ENCODE measurements at places on chromosomes 5 and 9.
A peak's percentile ranks its signal among the peaks of the same experiment; 100 is the strongest.

DNA sequence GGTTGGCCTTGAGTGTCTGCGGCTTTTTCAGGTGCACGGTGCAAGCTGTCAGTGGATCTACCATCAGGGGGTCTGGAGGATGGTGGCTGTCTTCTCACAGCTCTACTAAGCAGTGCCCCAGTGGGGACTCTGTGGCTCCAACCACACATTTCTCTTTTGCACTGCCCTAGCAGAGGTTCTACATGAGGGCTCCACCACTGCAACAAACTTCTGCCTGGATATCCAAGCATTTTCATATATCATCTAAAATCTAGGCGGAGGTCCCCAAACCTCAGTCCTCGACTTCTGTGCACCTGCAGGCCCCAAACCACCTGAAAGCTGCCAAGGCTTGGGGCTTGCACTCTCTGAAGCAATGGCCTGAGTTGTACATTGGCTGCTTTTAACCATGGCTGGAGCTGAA is 601.5 kb downstream of the MTRR start:
- no peak for DNase-seq

DNA sequence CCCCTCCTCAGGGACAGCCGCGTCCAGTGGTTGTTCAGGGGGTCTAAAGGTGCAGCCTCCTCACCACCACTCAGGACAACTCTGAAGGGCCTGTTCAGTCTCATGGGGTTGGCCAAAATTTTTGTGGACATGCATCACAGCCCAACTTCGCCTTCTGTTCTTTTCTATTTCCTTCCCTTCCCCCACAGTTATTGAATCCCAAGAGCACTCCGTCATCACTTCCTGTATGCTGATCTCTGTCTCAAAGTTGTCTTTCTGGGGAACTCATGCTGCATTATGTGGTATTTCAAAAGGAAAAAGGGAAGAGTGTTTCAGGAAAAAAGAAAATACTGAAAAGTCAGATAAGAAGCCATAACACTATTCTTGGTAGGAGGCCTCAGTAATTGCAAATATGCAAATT is 355.4 kb downstream of the CAAP1 start:
- DNase-seq, result no peak

- DNase-seq, result no peak
These were observed 205.0 kb upstream of the DAPK1 start for GRCh38 chr9:87292449-87293191.

DNA sequence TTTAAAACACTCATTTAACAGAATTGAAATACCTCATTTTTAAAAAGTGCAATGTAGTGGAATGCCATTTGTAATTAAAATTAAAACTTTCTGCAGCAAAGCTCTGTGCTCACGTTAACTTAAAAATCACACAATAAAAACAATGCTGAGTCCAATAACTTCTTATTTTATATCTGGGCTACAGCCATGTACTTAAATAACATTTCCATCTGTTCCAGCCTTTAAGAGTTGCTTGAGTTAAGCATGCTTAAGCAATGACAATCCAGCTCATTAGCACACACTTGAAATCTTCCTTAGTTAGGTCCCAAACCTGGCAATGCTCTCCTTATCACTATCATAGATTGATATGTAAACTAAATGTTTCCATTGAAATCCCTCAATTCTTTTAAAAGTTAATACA is 132.3 kb upstream of the CDH12 start:
- no peak for DNase-seq

DNA sequence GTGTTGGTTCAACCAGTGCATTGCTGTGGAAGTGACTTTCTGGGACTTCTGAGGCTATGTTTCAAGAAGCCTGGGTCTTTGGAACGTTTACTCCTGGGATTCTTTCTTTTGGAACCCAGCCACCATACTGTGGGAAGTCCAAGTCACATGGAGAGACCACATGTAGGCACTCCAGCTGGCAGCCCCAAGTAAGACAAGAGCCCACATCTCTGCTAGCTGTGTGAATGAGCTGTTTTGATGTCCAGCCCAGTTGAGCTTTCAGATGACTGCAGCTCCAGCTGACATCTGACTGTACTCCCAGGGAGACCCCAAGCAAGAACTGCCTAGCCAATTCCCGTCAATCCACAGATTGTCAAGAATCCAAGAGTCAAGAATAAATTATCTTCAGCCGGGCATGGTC is 60.1 kb upstream of the SPATA31D4 start:
- DNase-seq, result no peak

- no peak for DNase-seq
These were observed 351.3 kb downstream of the ENC1 start for GRCh38 chr5:74289238-74289637.

DNA sequence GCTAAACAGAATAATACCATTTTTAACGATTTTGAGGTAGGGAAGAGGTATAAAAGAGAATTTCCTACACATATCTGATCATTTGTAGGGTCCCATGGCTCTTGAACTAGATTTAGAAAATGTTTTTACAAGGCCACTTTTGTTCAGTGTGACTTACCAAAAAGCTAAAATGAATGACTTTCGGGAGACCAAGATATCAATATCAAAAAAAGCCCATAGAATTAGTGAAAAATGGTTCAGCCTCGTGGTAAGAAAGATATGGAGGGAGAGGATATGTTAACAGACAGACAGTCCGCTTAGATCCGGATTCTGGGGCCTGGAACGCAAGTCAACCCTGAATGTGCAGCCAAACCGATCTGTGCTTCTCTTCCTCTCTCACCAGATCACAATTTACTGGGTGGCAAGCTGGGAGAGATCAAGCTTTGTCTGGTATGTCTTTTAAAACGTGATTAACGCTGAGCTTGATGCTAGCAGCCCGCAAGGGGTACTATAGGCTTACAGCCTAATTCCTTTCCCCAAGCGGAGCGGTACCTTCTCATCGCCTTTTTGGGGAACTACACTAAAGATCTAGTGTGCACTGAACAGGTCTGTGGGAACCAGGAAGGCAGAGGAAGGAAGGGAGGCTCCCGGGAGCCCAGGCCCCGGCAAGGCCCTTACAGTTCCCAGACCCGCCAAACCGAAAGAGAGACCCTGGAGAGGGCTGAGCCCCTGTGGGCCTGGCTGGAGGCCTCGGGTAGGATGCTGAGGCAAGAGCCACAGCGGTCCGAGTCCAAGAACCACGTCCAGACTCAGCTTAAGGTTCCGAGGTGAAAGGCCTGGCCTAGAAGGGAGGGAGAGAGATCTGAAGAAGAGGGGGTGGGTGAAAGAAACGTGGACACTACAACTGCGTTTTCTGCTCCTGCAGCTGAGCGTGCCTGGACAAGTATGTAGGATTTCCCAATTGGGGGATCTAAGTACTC is 2.9 kb downstream of the NR2F1-AS1 start:
- no peak for DNase-seq

DNA sequence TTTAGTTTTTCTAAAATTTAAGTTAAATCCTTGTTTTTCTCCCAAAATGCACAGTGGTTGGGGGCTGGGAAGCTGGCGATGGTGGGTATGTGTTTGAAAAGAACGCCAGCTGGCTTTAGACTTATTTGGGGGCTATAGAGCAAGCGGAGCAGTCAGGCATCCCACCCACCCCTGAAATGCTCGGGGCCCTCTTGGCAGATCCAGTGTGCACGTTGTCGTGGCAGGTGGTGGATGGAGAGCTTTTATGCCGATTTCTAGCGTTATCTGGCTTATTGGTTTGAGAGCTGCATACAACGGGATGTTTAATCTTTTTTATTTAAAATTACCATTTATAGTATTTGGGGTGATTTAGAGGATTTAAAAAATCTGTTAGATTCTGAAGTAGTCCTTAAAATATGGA is 8.1 kb downstream of the BASP1 start:
- DNase-seq, result no peak

DNA sequence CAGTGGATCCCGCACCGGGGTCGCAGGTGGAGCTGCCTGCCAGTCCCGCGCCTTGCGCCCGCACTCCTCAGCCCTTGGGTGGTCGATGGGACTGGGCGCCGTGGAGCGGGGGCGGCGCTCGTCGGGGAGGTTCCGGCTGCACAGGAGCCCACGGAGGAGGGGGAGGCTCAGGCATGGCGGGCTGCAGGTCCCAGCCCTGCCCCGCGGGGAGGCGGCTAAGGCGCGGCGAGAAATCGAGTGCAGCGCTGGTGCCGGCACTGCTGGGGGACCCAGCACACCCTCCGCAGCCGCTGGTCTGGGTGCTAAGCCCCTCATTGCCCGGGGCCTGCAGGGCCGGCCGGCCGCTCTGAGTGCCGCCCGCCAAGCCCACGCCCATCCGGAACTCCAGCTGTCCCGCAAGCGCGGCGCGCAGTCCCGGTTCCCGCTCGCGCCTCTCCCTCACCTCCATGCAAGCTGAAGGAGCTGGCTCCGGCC is 120.6 kb upstream of the MEF2C start:
- DNase-seq, result no peak

- no peak for DNase-seq
These were observed 85.8 kb downstream of the RIC1 start for GRCh38 chr9:5714501-5715401.

DNA sequence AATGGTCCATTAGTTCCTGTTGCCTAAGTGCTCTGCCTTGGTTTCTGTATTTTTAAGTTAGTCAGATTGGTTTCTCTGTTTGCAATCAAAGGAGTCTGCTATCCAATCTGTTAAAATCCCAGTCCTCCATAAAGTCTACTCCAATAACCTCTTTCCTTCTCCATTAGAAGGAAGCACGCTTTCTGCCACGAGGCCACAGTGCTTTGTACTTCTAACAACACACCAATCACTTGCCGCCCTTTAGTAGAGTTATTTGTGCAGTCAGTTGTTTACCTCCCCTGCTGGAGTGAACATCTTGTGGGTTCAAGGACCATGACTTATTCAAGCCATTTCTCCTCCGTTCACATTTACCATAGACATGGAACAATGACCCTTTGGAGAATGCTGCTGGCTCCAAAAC is 69.0 kb downstream of the GLRA1 start:
- DNase-seq, result no peak

DNA sequence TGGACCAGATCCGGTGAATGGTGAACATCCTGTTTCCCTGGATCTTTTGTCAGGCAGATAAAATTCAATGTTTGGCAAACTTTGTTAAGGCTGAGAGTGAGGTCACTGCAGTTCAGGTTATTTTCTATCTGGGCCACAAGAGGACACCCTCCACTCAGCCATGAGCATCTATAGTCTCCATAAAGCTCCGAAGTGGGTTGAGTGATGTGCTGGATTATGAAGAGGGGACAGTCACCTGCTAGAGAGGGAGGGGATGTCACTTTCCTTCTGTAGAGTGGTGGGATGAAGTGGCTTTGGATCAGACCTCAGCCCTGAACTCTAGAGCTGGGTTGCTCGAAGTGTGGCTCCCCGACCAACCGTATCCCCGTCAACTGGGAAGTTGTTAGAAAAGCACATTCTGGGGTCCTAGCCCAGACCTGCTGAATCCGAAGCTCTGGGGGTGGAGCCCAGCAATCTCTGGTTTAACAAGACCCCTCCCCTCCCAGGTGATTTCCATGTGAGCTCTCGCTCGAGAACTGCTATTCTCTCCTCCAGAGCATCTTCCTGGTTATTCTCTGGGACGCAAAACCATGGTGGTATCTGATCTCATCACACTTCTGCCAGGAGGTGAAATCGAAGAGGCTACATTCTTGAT is 31.8 kb upstream of the FGF1 start:
- peak; percentile 33 for DNase-seq

DNA sequence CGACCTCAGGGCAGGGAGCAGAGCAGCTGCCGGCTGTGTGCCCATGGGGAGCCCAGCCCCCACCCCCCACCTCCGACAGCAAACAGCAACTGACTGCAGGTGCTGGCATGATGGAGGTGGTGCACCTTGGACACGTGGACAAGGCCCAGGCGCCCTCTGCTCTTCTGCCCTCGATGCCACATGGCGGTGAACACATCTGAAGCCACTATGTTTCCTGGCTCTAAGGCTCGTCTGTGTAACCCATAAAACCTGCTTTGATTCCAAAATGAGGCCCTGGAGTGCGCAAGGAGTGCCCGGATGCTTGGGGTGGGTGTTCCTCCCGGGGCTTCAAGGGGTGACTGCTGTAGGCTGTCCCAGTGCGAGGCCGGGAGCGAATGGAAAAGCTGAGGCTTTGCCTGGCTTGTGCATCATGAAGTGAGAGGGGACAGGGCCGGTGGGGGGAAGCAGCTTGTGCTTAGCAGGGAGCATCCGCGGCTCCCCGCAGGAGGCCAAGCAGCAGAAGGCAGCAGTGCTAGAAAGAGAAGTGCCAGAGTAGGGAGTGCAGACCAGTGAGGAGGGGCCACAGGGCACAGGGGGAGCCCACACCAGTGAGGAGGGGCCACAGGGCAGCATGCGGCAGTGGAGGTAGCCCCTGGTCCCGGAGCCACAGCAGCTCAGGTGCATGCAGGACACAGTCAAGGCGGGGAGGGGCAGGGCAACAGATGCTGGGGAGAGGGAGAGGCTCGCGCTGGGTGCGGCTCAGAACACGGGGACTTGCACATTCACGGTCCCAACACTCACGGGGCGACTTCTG is 30.0 kb downstream of the NKD2 start:
- no peak for DNase-seq

DNA sequence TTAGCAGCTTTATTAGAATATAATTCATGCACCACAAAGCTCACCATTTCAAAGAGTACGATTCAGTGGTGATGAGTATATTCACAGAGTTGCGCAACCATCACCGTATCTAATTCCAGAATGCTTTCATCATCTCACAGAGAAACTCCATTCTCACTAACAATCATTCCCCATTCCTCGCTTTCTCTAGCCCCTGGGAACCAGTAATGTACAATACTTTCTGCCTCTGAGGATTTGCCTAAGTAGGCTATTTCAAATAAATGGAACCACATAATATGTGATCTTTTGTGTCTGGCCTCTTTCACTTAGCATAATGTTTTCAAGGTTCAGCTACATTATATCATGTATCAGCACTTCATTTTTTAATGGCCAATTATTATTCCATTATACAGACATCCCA is 145.1 kb upstream of the ADAMTS16 start:
- DNase-seq, result no peak

Data from activated CD4-positive, alpha-beta T cell treated with anti-CD3 and anti-CD28 coated beads, Interleukin-2, Interleukin-4, amounts not matched to agents 100 ng/mL and 50 ng/mL, durations not matched to agents 16 hours and 8 hours (primary cell).